ENCODE measurements at places on chromosomes 6 and 20.

- peak; percentile 90 for DNase-seq
Measured at GRCh38 chr6:12369781-12370262, 79.7 kb downstream of the EDN1 start.

- DNase-seq: no peak
Measured at GRCh38 chr6:53412021-53412715, 63.4 kb upstream of the ELOVL5 start.

GRCh38 chr20:48799328-48800105 is 28.3 kb downstream of the PREX1 start:
- no peak for DNase-seq

- no peak for DNase-seq
Measured at GRCh38 chr20:15710636-15711035, 862.6 kb downstream of the KIF16B start.

- DNase-seq: no peak
Measured at GRCh38 chr6:124536842-124537191, 425.4 kb upstream of the RNF217 start.

- DNase-seq: no peak
Measured at GRCh38 chr6:113742342-113742741, 114.8 kb upstream of the MARCKS start.

GRCh38 chr6:66210964-66211363 is 503.9 kb upstream of the EYS start:
- no peak for DNase-seq

- DNase-seq: no peak
Measured at GRCh38 chr6:145445674-145446073, 289.6 kb downstream of the EPM2A start.

GRCh38 chr6:163688739-163689362 is 274.3 kb downstream of the QKI start:
- no peak for DNase-seq

DNA sequence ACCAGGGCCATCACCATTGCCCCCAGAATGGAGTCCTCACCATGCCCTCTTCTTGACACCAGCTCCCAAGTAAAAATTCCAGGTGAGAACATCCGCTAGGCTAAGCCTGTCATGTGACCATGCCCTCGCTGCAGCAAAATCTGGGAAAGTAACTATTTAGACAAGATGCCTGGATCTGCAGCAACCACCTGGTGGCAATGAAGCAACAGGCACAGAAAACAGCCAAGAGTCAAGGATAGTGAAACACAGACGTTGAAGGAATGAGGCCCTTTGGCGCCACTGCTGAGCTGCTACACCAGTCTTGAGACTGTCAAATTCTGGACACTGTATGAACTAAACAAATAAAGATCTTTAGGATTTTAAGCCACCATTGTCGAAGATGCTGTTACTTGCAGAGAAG is 30.1 kb upstream of the TGM6 start:
- DNase-seq: no peak

DNA sequence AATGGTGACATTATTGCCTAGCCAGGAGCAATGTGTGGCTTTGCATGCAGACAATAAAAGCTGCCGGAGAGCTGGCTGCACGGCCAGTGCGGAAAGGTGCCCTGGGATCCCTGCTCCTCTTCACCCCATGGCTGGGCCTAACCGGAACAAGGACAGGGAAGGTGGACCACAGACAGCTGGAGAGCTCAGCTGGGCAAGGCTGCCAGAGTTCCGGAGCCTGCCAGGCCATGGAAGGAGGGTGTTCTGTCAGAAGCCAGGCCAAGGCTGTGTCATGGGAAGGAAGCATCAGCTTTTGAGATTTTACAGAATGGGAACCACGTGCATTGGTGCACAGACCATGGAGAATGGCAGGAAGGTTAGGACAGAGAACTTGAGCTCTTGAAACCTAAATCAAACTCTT is 25.0 kb downstream of the MAP1LC3A start:
- no peak for DNase-seq

DNA sequence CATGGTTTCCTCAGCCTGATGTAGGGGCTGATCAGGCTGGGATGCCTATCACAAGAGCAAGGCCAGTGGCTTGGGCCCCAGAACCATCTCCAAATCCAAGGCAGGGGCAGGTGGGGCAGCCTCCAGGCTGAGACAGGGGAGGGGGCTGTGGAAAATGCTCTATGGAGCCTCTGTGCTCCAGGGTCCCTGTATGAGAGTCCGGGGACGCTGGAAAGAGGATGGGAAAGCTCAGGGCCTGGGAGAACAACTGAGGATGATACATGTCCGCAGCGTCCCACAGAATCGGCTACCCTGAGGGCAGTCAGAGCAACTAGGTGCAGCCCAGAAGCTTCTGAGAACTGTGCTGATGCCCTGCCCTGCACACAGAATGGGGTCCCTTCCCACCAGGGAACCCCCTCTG is 43.4 kb downstream of the CPXM1 start:
- no peak for DNase-seq

DNA sequence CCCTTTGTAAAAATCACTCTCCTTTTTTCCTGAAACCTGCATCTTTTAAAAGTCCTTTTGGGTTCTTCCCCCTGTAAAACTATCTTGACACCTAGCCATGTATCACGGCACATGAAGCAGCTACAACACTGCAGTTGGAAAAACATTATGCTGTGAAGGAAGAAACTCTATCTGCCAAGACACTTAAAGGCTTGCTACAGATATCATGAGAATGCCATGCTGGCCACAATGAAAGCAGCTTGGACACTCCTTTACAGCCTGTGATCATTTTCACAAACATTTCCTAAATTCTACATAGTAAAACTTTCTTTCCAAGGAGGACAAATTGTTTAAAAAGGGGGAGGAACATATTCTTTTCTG is 31.8 kb downstream of the CNKSR3 start:
- no peak for DNase-seq

DNA sequence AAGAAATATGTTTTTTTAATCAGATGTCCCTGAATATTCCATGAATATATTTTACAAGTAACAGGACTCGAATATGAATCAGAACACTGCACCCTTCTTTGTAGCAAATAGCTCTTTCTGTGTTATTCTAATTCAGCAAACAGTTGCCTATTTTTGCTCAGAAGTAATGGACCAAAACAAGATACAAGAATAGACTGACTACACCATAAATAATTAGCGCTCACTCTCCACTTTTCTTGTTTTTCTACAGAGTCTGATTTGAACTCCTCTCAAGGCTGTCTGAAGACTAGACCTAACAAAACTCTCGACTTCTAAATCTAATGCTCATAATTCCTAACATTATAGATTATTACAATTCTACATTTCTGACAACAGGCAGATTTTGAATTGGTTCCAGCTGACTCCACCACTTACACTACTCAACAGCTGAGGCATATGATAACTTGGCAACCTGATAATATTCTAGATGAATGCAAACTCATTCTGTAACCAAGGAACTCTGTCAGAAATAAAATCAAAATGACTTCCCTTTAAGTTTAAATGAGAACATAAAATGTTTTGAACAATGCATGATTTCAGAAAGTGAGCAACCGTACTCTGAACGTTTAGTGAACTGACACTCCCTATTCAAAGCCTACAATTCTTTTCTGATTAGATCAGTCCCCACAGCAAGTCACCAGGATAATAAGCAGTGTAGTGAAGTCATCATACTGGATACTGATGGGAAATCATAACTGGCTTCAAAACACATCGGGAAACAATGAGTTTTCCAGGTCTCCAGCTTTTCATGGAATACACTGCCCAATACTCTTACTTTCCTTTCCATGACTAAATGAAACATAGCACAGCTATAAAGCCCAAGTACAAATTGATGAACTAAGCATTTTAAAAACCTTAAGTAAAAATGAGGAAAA is 114.2 kb upstream of the BEND6 start:
- no peak for DNase-seq

DNA sequence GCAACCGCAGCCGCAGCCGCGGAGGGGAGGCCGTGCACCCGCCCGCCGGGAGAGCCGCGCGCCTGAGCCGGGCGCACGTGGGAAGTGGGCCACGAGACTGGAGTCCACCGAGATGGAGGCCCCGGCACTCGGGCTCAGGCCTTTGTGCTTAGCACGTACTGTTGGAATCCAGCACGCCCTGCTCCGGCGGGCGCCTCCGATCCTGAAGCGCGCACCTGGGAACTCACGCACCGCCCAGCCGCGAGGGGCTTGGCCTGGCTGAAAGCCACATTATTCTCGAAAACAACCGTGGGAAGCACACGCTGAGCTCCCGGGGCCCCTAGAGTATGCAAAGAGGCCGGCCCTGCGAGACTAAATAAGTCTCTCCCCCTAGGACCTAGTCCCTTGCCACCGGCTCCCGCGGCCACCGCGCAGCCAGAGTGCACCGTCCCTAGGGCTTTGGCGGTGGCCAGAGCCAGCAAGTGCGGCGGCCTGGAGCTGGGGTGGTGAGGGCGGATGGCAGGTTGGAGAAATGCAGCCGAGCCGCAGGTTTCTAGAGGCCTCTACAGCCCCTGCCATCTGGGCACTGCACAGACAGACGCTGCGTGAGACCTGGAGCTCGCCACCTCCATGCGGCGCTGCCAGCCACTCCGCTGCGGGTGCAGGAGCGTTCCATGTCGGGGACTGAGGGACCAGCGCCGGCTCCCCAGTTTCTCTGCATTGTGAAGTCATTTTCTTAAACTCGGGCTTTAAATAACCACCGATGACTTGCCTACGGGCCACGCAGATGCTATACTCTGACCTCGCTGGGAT is 42.0 kb upstream of the LY86 start:
- peak; percentile 29 for DNase-seq

DNA sequence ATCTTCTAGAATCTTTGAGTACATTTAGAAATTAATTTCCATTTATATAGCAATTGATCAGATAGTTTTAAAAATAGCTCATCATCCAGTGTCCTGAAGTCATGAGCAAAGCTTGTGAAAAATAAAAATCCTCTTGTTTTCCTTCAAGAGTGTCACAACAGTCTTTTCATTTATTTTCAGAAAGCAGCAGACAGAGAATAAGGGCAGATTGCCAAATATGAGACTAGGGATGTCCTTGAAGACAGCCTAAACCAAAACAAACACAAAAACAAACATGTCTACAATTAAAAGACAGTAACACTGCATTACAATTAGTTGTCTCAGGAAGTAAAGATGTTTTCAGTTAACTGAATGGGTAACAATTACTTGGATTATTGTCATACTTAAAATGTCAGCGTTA is 682.8 kb downstream of the TFAP2A start:
- no peak for DNase-seq

- no peak for DNase-seq
Measured at GRCh38 chr6:157240059-157240959, 83.0 kb downstream of the TMEM242 start.

GRCh38 chr6:73719046-73719445 is 23.0 kb downstream of the CD109 start:
- no peak for DNase-seq

DNA sequence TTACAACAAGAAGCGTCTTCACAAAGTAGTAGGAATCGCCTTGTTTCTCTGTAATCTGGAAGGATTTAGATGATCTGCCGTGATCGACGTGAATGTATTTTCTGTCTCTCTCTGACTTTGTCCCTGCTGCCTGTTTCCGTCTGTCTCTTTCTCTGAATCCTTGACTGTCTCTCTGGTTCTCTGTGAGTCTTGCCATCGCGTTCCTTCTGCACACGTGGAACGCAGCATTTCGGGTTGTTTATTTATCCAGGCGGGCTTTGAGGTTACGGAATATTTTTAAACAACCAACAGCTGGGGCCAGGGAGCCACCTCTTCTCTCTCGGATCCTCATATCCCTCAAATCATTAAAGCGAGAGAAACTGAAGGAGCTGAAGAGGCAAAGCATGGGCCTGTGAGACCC is 215.9 kb downstream of the ZDHHC14 start:
- DNase-seq: no peak

DNA sequence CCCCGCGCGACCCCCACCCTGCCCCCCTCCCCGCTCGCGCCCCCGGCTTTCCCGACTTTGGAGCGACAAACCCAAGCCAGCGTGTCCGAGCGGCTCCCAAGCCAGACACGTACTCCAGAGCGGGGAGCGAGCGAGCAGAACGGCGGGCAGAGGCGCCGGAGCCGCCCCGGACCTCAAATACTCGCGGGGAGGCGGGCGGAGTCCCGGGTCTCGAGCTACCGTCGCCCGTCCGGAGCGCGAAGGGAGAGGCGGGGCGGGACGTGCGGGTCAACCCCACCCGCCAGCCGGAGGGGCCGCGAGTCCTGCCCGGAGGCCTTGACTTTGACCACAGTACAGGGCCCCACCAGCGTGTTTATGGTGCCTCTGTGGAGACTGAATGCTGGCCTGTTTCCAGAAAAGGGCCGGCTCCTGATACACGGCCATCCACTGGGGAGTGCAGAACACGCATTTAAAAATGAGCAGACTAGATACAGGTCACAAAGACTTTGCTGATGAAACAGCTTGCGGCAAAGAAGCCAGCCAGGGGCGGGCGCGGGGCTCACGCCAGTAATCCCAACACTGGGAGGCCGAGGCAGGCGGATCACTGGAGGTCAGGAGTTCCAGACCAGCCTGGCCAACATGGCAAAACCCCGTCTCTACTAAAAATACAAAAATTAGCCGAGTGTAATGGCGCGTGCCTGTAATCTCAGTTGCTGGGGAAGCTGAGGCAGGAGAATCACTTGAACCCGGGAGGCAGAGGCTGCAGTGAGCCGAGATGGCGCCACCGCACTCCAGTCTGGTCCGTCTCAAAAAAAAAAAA is at the start of gene SERPINB6:
Gene SERPINB6 (minus strand): TSS at position 148 of the 799 bp plus-strand sequence. CDS start 12,235 bp downstream, outside the sequence.
- DNase-seq: peak; percentile 54

- no peak for DNase-seq
Measured at GRCh38 chr6:44142835-44143234, 15.5 kb downstream of the TMEM63B start.

DNA sequence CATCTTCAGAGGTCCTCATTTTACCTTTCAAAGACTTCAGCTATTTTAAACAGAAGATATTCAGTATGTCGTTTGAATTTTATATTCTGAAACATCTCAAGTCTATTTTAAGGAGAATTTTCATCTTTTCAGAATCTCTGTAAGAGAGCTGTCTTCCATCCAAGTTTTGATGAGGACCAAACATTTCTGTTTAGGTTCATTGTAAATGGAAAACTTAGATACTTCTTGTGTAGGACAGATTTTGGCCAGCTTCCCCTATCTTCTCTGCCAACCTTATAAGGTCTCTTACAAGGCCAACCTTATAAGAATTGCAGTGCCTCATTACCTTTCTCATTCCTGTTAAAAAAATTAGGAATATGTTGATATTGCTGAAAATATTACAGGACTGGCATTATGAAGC is 88.1 kb downstream of the AKAP7 start:
- no peak for DNase-seq

DNA sequence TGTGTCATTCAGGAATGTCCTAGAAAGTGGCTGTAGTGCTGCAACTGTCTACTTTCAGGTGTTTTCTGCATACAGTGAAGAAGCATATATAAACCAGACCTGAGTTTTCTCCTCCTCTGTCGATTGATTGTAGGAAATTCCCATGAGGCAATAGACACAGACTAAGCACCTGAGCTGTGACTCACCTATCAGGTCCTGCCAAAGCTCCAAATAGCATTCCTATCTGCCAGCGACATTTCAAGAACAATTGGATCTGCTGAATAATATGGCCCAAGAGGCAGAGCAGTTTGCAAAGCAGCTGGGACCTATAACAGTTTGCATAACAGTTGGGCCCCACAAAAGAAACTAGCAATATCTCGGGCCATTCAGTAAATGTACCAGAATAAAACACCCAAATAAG is 360.4 kb downstream of the HAO1 start:
- DNase-seq: no peak
